ENCODE measurements at places on chromosomes 2 and 18. TPM values are rescaled to one million over a fixed set of nuclear protein-coding genes. Genes with fewer than 3 reads are reported as not detected.

- H3K4me1 ChIP-seq, result no peaks in the 10 kb centered on the region
- no peak overlapping the region for H3K27ac ChIP-seq
- H3K4me3 ChIP-seq, result no peak overlapping the region
- H3K27me3 ChIP-seq, result no peaks in the 10 kb centered on the region
These were observed 1004.4 kb upstream of the DDX18 start for GRCh38 chr2:116810071-116810470.

The CRYGC gene
- total RNA-seq, result not detected

- H3K36me3 ChIP-seq, result no peaks in the 10 kb centered on the region
- no peak overlapping the region for H3K4me3 ChIP-seq
- DNase-seq, result no peak
- peaks cover 4% of the 10 kb centered on the region for H3K4me1 ChIP-seq
- H3K27ac ChIP-seq, result no peak overlapping the region
These were observed 43.9 kb upstream of the DNAH7 start for GRCh38 chr2:196112418-196113034.

DNA sequence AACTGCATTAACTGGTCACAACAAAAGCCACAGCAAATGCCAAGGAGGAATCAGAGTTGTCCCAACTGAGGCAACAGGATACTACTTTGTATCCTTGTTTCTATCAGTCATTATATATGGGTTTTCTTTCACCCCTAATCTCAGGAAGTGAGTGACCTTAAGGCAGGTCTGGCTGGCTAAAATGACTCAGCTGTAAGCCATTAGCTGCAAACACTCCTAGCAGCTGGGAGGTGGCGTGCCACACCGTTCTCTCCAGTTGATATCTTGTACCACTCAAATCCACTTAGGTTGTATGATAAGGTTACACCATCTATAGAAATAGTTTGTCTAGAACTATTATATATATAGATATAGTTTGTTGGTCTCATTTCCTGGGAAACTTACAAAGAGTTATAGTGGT, 171.1 kb upstream of the MC4R start:
- no peaks in the 10 kb centered on the region for H3K4me1 ChIP-seq
- H3K27ac ChIP-seq, result no peak overlapping the region
- no peak overlapping the region for H3K4me3 ChIP-seq
- no peaks in the 10 kb centered on the region for H3K27me3 ChIP-seq

The GBX2 gene
- total RNA-seq, result not detected

The DCDC2C gene
- total RNA-seq, result not detected

GRCh38 chr2:152167065-152167464, 8.5 kb downstream of the STAM2 start:
- no peak overlapping the region for H3K27ac ChIP-seq
- H3K4me3 ChIP-seq, result no peak overlapping the region
- H3K4me1 ChIP-seq, result peaks cover 11% of the 10 kb centered on the region

DNA sequence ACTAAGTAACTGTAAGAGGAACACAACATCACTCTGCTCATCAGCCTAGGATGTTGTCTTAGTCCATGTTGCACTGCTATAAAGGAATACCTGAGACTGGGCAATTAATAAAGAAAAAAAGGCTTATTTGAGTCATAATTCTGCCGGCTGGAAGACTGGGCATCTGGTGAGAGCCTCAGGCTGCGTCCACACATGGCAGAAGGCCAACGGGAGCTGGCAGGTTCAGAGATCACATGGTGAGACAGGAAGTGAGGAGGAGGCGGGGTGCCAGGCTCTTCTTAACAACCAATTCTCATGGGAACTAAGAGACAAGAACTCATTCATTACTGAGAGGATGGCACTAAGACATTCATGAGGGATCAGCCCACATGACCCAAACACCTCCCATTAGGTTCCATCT, 46.8 kb downstream of the EPG5 start:
- H3K36me3 ChIP-seq, result peaks cover 40% of the 10 kb centered on the region
- no peak for DNase-seq
- H3K27ac ChIP-seq, result no peak overlapping the region

The CCDC88A gene
- 9.5 TPM for total RNA-seq

The ERMN gene
- 0.64 TPM for total RNA-seq

The CXCR2 gene
- not detected for total RNA-seq

GRCh38 chr2:121342751-121343150, 57.7 kb upstream of the TFCP2L1 start:
- no peaks in the 10 kb centered on the region for H3K4me1 ChIP-seq
- no peaks in the 10 kb centered on the region for H3K27me3 ChIP-seq
- peaks cover 31% of the 10 kb centered on the region for H3K36me3 ChIP-seq

DNA sequence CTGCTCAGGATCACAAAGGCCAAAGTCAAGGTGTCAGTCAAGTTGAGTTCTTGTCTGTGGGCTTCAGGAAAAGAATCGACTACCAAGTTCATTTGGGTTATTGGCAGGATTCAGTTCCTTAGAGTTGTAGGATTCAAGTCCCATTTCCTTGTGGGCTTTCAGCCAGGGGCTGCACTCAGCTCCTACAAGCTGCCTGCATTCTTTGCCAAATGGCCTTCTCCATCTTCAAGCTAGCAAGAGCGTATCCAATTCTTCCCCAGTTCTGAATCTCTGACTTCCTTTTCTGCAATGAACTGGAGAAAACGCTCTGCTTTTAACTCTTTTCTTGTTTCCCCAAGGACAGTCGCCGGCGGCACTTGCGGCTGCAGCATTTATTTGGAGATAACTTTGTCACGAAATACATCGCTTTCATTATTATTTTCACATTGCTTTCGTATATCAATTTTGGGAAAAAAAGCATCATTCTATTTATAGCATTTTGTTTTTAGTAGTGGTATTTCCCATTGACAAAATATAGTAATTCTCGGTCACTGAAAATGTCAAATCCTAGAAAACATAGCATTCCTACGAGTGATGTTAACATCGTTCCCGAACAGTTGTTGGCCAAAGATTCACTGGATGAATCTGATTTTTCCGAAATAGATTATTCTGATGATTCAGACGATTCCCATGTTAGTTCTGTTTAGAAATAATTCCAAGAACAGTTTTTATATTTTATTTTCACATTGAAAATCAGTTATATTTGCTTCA, 59.6 kb upstream of the SERPINE2 start:
- H3K36me3 ChIP-seq, result no peaks in the 10 kb centered on the region
- no peak for DNase-seq
- no peak overlapping the region for H3K4me3 ChIP-seq
- H3K27ac ChIP-seq, result no peak overlapping the region
- no peaks in the 10 kb centered on the region for H3K4me1 ChIP-seq
- no peaks in the 10 kb centered on the region for H3K27me3 ChIP-seq

DNA sequence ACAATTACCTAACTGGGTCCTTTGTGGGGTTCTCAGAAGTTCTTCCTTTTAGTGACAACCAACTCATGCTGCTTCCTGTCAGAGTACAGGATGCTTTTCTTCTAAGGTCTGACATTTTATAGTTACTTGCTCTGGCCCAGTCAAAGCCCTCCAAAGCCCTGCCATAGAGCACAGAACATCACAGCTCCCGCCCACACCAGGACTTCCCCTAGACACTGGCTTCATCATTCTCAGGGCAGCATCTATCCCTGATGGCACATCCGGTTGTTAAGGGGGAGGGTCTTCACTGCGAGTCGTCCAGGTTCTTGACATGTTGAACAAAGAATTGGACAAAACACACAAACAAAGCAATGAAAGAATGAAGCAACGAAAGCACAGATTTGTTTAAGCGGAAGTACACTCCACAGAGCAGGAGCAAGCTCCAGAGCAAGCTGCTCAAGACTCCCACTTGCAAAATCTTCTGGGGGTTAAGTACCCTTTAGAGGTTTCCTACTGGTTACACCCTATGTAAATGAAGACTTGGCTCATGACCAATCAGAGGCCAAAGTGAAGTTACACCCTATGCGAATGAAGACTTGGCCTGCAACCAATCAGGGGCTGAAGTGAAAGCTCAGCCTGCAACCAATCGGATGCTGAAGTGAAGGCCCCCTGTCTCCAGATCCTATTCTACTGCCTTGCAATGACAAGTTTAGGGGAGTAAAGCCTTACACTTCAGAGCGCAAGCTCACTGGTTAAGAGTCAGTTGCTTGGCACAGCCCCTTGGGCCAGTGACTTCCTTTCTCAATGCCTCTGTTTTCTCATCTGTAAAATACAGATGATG, 79.0 kb downstream of the HDAC4 start:
- H3K27me3 ChIP-seq, result no peaks in the 10 kb centered on the region
- DNase-seq, result peak; percentile 71
- peaks cover 41% of the 10 kb centered on the region for H3K4me1 ChIP-seq

DNA sequence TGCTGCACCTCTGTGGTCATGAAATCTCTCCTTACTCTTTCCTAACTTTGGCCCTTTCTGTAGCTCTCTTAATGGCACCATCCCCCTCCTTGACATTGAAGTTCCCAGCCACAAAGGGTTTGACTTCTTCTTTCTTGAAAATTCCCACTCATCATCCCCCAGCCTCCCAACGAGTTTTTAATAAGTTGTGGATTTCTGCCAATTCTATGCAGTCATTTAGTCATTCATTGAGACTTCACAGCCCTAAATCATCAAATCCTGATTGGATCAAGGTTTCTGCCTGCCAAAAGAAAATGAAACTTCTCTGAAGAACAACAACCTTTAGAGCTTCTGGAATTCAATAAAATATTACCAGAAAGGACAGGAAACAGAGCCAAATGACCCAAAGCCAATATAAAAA, 354.3 kb downstream of the CLIP4 start:
- H3K27me3 ChIP-seq, result no peaks in the 10 kb centered on the region
- no peaks in the 10 kb centered on the region for H3K36me3 ChIP-seq
- no peak for DNase-seq
- H3K27ac ChIP-seq, result no peak overlapping the region
- no peaks in the 10 kb centered on the region for H3K4me1 ChIP-seq

The GLI2 gene
- total RNA-seq, result not detected

- no peak overlapping the region for H3K27ac ChIP-seq
- H3K36me3 ChIP-seq, result no peaks in the 10 kb centered on the region
- no peaks in the 10 kb centered on the region for H3K4me1 ChIP-seq
- H3K27me3 ChIP-seq, result no peaks in the 10 kb centered on the region
These were observed 29.2 kb upstream of the LDAH start for GRCh38 chr2:20852139-20852538.

DNA sequence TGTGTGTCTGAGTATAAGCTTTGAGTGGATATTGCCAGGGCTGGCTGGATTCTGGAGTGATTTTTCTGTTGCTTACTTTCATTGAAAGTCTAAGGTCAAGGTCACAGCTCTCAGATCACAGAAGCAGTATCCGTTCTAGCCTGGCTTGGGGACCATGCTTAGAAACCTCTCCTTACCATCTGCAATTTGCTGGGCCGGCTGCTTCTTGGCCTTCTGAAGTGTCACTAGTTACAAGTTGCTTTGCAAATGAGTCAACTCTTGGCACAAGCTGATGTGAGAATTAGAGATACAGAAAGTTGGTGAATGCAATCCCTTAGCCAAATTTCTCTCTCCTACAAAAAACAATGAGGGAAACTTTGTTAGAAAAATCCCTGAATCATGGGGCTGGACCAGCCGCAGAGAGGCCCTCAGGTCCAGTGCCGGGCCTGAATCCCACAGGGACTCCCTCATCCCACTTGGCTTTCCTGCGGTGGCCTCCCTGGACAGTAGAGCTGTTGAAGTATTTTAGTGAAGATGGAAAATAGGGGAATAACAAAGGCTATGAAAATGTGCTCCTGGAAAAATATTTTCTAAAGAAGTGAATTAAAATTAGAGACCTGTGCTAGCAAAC, 92.7 kb upstream of the CNGA3 start:
- no peak for DNase-seq
- no peak overlapping the region for H3K27ac ChIP-seq
- H3K4me1 ChIP-seq, result no peaks in the 10 kb centered on the region

GRCh38 chr18:74411475-74411874, 45.6 kb downstream of the DIPK1C start:
- no peak overlapping the region for H3K4me3 ChIP-seq
- no peak overlapping the region for H3K27ac ChIP-seq
- H3K4me1 ChIP-seq, result peaks cover 14% of the 10 kb centered on the region
- H3K36me3 ChIP-seq, result no peaks in the 10 kb centered on the region

- no peak overlapping the region for H3K27ac ChIP-seq
- no peaks in the 10 kb centered on the region for H3K4me1 ChIP-seq
- H3K36me3 ChIP-seq, result peaks cover 5% of the 10 kb centered on the region
- DNase-seq, result no peak
These were observed 121.3 kb upstream of the BOD1L2 start for GRCh38 chr18:57025540-57025939.

GRCh38 chr2:47561906-47562305, 158.9 kb downstream of the MSH2 start:
- no peaks in the 10 kb centered on the region for H3K36me3 ChIP-seq
- no peak overlapping the region for H3K4me3 ChIP-seq
- DNase-seq, result no peak
- H3K27ac ChIP-seq, result no peak overlapping the region

- no peaks in the 10 kb centered on the region for H3K4me1 ChIP-seq
- H3K27me3 ChIP-seq, result no peaks in the 10 kb centered on the region
- H3K27ac ChIP-seq, result no peak overlapping the region
These were observed 112.9 kb downstream of the RAPGEF4 start for GRCh38 chr2:172848519-172848918.

The ZBTB14 gene
- 22.2 TPM for total RNA-seq

The SLC4A5 gene
- total RNA-seq, result 1.8 TPM

- H3K27ac ChIP-seq, result no peak overlapping the region
- H3K4me3 ChIP-seq, result no peak overlapping the region
- H3K4me1 ChIP-seq, result no peaks in the 10 kb centered on the region
- H3K27me3 ChIP-seq, result no peaks in the 10 kb centered on the region
- no peaks in the 10 kb centered on the region for H3K36me3 ChIP-seq
These were observed 121.3 kb downstream of the MTX2 start for GRCh38 chr2:176390276-176391147.

The MAB21L4 gene
- total RNA-seq, result not detected

DNA sequence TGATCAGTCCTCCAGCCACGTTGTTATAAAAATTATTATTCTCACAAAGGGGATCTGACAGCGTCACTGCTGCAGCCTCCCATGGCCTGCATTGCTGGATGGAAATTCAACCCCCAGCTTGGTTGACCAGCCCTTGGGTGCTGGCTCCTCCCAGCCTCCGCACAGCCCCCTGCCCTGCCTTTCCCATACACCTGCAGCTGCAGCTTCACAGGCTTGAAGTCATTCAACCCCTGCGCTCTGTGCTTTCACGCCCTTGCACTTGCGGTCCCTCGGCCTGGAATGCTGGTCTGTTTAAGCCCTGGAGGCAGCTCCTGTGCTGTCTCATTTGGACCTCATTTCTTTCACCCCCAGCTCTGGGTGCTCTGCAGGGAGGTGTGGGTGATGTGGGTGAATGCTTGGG, 860 bp upstream of the CD8A start:
- H3K4me1 ChIP-seq, result peaks cover 63% of the 10 kb centered on the region
- H3K27me3 ChIP-seq, result peaks cover 3% of the 10 kb centered on the region
- H3K4me3 ChIP-seq, result peak overlapping the region; percentile 44
- no peak for DNase-seq
- H3K36me3 ChIP-seq, result peaks cover 3% of the 10 kb centered on the region

DNA sequence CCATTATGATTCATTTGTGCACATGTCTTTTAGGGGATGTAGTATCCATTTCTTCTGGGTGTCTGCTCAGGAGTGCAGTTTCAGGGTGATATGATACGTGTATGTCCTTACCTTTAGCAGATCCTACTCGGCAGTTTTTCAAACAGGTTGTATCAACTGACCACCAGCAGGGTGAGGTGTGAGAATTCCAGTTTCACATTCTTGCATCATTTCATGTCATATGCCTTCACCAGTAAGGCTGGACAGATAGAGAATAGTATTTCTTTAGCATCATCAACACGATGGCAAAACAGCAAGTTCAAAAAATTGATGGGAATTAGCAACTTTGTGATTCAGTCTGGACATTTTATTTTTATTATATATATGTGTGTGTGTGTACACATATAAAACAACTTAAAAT, 230.0 kb upstream of the TPO start:
- H3K4me3 ChIP-seq, result no peak overlapping the region
- H3K27ac ChIP-seq, result no peak overlapping the region
- H3K4me1 ChIP-seq, result no peaks in the 10 kb centered on the region
- no peak for DNase-seq
- no peaks in the 10 kb centered on the region for H3K27me3 ChIP-seq

- no peak for DNase-seq
- no peak overlapping the region for H3K27ac ChIP-seq
- H3K27me3 ChIP-seq, result no peaks in the 10 kb centered on the region
- no peak overlapping the region for H3K4me3 ChIP-seq
- no peaks in the 10 kb centered on the region for H3K4me1 ChIP-seq
These were observed 8.5 kb upstream of the THNSL2 start for GRCh38 chr2:88161446-88162244.
